DMS 273 treated with DMSO at 0.1 percent for 48 hours (cell line): ENCODE measurements at places on chromosomes 1 and 21.

GRCh38 chr1:225596736-225597135 lies 56.2 kb downstream of the ENAH start:
- DNase-seq, result no peak

DNA sequence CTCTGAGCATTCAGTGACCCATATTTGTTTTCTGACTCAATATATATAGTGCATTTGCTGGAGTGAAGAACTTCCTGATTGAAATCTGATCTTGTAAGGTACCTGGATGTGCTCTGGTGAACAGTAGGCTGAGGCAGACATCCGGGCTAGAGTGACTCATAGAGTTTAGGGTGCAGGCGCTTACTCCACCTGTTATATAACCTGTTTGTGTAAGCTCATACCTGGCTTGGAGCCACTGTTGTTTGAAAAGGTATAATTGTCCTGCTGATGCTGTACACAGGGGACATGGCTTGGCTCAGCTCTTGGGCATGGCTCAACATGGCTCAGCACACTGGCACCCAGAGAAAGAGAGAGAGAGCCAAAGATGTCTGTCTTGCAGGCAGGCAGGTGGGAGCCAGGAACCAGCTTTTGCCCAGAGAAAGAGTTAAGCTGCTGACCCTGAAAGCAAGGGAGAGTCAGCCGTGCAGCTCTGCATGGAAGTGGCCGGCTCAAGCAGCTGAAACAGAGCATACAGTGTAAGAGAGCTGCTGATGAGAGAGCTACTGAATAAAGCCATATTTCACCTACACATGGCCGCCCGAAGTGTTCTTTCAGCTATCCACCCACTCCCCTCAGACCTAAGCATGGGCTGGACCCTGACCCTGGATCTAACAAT lies 43.2 kb downstream of the GJA5 start:
- no peak for DNase-seq

GRCh38 chr21:33229099-33229783 lies 497 bp upstream of the IFNAR2 start:
- peak; percentile 64 for DNase-seq

DNA sequence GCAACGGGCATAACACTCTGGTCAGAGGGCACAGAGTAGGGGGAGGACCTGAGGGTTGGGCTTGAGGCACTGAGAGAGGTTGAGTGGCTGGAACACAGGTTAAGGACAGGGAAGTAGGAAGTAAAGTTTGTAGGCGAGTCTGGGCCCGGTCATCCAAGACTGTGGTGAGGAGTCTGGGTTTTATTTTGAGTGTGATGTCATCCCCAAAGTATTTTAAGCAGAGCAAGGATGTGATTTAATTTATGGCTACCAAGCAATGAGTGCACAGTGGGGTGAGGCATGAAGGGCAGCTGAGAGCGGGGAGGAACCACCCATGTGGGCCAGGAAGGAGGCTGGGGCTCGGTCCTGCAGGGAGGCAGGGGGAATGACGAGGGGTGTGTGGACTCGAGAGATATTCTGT lies 11.2 kb upstream of the VWA5B1 start:
- no peak for DNase-seq

GRCh38 chr1:86546787-86547221 lies at the start of gene CLCA4:
CLCA4 (plus strand) TSS chr1:86547078; CDS start chr1:86547120, 42 bp downstream.
- no peak for DNase-seq

- peak; percentile 46 for DNase-seq
Observed at GRCh38 chr1:234970731-234971476, 157.7 kb downstream of the TOMM20 start.

DNA sequence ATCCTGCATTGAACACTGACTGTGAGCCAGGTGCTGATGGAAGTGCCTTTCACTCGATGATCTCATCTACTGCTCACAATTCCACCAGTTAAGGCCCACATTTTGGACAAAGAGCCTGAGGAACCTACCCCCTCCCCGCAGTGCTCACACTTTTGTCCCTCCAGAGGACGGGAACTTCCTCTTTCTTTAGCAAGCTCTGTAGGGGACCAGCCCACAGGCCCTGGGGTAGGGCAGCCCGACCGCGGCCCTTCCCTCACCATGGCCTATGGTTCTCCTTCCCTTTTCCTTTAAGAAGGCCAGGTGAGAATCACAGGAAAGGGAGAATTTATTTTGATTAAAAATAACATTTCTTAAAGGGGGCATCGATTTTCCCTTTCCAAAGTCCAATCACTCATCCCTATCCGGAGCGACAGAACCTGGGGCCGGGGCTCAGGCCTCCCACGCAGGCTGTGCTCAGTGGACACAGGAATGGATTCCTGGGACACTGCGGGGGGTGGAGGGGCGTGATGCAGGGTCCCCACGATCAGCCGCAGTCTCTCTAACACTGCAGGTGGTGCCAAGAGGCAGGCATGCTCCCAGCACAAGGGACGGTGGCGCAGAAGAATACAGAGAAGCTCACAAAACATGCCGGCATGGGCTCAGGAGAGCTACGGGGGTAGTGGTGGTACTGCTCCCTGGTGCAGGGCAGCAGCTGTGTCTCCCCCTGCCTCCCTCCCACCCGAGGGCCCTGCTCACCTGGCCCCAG lies 8.9 kb upstream of the KCNE1 start:
- no peak for DNase-seq

- DNase-seq, result no peak
Observed at GRCh38 chr1:99003581-99004253, 944 bp downstream of the PLPPR5 start.

GRCh38 chr21:36482673-36483072 lies 2.8 kb upstream of the CLDN14 start:
- no peak for DNase-seq

DNA sequence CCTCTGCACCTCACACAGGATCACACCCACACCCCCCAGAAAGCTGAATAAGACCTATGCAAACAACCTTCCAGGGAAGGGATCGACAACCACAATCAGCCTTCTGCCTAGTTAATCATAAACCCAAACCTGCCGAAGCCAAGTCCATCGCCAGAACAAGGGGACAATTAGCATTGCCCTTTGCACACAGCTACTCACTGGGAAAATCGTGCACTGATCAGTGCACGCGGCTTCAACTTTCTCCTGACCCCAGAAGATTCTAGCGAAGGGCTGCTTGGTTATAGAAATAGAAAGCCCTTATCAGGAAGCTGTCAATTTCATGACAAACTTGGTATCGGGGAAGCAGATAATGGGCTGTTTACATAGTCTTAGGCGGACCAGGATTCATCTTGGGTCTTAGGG lies 29.5 kb downstream of the RUNX1 start:
- no peak for DNase-seq

DNA sequence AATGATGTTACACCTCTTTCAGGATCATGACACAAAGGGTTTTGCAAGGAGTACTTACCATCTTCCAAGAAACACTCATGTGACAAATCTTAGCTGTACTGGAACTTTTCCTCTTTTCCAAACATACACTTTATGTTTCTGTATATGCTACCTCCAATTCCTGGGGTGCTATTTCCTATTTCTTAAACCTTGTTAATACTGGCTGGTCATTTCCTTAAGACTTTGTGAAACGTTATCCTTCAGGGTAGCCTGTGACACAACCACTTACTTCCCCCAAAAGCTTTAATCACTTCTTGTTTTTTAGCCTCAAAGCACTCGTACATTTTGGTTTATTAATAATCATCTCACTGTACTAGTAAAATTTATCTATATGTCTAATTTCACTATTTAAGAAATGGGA lies 39.4 kb downstream of the OR10Z1 start:
- no peak for DNase-seq

GRCh38 chr1:239954836-239955235 lies 136.8 kb upstream of the FMN2 start:
- DNase-seq, result no peak

DNA sequence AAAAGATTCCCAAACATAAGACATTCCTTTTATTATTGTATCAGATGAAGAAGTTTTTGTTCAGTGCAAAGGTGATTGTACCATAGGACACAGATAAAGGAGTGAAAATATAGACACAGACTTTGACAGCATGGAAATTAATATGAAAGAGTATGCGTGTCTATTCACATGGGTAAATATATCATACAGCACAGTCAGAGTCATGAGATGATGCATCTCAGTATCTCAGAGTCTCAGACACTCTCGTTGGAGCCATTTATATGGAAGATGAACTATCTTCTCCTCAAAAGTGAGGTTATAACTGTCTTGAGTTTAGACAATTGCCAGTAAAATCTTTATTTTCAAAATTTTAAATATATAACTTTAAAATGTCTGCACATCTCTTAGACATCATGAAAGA lies 158.4 kb upstream of the C8B start:
- DNase-seq, result no peak
